ENCODE measurements at places on chromosomes 4 and X.

- DNase-seq: no peak
Measured at GRCh38 chr4:7377223-7377865, 57.4 kb downstream of the PSAPL1 start.

GRCh38 chr4:89008166-89008565, 48.8 kb downstream of the FAM13A start:
- no peak for DNase-seq

DNA sequence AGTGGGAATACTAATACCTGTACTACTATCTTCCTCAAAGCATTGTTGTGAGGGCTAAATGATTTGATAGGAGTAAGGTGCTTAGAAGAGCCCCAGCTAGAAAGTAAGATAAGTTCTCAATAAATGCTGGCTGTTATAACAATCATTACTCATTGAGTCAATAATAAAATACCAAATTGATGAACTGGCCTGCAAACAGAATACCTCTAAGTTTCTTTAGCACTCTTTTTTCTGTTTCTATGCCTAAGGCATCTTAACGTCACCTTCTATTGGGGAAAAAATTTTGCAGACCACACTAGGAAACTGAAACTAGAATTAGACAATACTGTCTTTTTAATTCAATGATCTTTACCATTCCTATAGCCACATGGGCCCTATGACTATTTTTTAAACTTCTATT, 1.2 kb downstream of the CLTRN start:
- no peak for DNase-seq

DNA sequence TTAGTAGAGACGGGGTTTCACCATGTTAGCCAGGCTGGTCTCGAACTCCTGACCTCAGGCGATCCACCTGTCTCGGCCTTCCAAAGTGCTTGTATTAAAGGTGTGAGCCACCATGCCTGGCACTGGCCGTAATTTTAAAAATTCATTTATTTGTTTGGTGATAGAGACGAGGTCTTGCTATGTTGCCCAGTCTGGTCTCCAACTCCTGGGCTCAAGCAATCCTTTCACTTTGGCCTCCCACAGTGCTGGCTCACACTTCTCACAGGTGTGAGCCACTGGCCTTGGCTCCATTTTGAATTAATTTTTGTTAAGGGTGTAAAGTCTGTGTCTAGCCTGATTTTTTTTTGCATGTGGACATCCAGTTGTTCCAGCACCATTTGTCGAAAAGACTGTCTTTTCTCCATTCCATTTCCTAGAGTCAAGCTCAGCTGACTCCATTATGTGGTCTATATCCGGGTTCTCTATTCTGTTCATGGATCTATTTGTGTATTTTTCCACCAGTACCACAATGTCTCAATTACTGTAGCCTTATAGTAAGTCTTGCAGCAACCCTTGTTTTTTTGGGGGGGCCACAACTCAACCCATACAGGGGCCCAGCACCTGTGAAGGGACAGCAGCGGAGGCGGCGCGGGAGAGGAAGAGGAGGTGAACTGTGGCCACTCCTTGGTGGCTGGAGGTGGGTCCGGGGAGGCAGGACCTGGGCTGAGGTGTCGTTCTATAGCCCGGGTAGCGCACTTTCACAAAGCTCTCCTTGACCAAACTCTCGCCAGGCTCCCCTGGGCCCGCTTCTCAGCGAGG, 1.5 kb upstream of the NSD2 start:
- no peak for DNase-seq

GRCh38 chrX:152074163-152074562, 64.2 kb downstream of the MAGEA10 start:
- no peak for DNase-seq

- DNase-seq: no peak
Measured at GRCh38 chrX:134683351-134684005, 25.2 kb upstream of the PLAC1 start.

DNA sequence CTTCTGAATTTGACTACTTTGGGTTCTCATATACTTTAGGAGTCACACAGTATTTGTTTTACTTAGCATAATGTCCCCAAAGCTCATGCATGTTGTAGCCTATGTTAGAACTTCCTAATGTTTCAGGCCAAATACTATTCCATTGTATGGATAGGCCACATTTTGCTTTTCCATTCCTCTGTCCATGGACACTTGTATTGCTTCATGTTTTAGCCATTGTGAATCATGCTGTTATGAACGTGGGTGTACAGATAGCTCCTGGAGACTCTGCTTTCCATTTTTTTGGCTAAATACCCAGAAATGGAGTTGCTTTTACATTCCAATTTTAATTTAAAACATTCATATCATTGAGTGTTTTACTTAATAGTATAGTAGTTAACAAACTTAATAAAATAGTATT, 54.5 kb downstream of the HTT start:
- DNase-seq: no peak

GRCh38 chr4:167688660-167689142, 403.6 kb upstream of the ANXA10 start:
- no peak for DNase-seq

GRCh38 chr4:80438016-80438415, 102.5 kb downstream of the CFAP299 start:
- DNase-seq: no peak

DNA sequence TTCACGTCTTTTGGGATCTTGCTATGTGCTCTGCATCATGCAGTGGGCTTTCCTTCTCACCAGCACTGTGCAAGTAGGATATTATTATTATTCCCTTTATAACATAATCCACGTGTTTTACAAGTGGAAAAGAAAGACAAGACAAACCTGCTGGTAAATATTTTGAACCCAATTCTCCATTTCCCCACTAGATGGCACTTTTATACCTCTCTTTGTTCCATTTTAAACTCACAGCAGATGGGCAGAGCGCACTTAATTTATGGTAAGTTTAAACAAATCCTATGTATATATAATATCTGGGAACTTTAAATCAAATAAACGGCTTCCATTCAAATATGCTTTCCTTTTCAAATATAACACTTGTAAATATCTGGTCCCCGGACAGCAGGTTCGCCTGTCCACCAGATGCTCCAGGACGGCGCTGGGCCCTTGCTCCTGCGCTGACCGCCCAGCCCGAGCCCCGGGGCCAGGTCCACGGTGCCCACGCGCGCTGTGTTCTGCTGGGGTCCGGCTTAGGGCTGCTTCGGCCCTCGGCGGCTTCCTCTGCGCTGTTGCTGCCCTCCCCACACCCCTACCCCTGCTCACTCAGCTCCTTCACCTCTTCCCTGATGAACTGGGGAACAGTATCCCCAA, 31.1 kb downstream of the F11 start:
- DNase-seq: no peak

- no peak for DNase-seq
Measured at GRCh38 chr4:157320092-157320491, 99.6 kb downstream of the GRIA2 start.

GRCh38 chr4:156238171-156238570, 284.5 kb upstream of the CTSO start:
- DNase-seq: no peak

Data from activated CD8-positive, alpha-beta memory T cell treated with anti-CD3 and anti-CD28 coated beads for 24 hours (primary cell).